ENCODE measurements at places on chromosomes 2 and 18.
A peak's percentile ranks its signal among the peaks of the same experiment; 100 is the strongest.

GRCh38 chr18:65753520-65753919 lies 2.7 kb downstream of the CDH7 start:
- peak; percentile 72 for DNase-seq

- DNase-seq = no peak
Observed at GRCh38 chr2:158097481-158097880, 4.2 kb upstream of the UPP2 start.

GRCh38 chr18:50791599-50792438 lies 28.0 kb downstream of the MRO start:
- no peak for DNase-seq

DNA sequence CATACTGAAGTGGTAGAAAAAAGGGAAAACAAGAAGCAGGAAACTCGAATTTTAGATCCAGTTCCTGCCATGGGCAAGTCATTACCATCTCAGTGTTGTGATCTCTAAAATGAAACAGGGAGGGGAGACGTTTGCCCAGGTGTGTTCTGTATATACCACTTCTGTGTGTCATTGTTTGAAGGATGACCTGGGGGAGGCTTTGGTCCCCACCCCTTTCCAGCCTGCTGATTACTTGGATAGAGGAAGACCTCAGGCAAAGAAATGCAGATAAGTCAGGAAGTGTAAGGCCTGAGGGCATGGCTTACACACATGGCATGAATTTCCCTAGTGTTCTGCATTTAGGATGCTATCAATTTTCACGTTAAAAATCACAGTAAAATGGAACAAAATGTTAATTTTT lies 205.2 kb upstream of the CXCR4 start:
- no peak for DNase-seq

DNA sequence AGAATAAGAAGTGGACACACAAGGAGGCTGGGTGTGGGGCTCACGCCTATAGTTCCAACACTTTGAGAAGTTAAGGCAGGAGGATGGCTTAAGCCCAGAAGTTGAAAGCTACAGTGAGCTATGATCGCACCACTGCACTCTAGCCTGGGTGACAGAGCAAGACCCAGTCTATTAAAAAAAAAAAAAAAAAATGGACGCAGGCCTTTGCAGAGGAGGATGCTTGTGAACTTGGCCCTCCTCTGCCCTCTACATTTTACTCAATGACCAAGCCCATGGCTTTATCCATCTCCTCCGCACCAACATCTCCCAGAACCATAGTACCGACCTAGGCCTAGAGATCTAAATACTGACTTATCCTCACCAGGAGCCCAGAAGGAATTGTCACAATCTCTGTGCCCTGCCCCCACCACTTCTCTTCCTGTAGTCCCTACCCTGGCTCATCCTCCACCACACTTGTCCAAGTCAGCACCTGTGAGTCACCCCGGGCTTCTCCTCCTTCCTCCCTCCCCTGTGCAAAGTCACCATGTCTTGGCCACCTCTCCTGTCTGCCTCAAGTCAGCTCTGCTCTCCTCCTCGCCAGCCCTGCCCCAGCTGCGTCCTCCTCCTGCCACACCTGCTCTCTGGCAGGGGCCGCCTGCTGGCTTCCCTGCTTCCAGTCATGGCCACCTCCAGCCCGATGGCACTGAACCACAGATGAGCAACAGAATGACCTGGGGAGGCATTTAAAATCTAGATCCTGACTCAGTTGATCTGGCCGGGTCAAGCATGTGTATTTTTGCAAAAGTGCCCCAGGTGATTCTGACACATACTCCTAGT lies 35.8 kb upstream of the ASPRV1 start:
- no peak for DNase-seq

DNA sequence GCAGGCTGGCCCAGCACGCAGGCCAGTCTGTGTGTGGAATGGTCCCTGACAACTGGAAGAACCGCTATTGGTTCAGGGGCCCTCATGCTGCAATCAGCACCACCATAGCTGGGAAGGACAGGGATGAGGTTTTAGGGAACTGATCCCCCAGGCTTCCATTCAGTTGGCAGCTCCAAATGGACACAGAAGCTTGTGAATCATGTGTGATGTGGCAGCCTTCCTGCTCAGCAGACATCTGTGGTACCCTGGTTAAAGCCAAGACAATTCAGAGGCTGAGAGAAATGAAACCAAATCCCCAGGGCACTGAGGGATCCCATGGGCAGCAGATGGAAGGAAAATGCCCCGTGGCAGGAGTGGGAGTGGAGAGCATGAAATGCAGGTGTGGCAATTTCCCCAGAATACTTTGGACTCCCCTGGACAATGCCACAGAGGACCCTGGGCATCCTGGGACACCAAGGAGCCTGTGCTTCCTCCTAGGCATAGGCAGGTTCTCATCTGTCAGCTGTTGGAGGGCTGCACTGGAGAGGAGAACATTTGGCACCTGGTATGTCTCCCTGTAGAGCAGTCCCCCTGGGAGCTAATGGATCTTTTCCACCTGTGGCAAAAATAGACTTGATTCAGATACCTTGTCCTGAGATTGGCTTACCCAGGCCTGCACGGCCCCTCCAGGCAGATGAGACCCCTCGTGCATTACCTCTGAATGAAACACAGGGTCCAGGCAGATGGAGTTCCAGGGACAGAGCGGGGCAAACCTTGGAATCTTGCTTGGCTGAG lies 162.2 kb upstream of the BCL2L11 start:
- DNase-seq = no peak

DNA sequence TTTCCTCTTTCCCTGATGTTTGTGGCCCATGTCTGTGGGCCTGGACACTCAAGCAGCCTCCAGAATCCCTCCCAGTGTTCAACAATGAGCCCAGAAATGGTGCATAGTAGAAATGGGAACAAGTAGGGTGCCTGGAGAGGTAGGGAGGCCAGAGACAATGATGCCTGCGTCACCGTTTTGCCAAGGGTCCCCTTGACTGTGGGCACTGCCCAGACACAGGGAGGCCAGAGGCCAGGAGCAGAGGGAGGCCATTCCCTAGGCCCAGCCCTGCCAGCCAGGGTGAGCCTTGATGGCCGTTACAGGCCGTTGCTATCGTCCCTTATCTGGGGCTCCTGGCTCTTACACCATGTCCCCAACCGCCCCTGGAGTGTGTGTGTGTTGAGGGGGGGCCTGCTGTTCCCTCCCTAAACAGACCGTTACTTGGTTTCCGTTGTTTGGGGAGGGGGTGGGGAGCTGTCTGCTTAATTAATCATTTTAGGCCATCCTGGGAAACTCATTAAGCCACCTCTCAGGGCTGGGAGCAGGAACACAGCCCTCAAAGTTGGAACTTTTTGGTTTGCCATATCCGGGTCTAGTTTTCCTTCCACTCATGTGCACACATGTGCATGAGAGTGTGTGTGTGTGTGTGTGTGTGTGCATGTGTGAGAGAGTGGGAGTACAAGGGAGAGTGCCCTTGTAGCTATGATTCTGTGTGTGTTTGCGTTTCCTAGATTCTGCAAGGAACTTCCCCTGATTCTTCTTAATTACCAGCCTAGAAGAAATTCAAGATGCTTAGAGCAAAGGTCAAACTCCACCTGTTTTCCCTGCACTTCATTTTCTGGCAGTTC lies 135.2 kb upstream of the HAAO start:
- DNase-seq = no peak

Data from SK-N-DZ (cell line).